Activated T-cell treated with anti-CD3 and anti-CD28 coated beads, Interleukin-2, amount 50 U/mL, for 1 hour (primary cell): ENCODE measurements at places on chromosomes 4 and X.

GRCh38 chr4:3098346-3098745, 23.9 kb downstream of the HTT start:
- DNase-seq: no peak

DNA sequence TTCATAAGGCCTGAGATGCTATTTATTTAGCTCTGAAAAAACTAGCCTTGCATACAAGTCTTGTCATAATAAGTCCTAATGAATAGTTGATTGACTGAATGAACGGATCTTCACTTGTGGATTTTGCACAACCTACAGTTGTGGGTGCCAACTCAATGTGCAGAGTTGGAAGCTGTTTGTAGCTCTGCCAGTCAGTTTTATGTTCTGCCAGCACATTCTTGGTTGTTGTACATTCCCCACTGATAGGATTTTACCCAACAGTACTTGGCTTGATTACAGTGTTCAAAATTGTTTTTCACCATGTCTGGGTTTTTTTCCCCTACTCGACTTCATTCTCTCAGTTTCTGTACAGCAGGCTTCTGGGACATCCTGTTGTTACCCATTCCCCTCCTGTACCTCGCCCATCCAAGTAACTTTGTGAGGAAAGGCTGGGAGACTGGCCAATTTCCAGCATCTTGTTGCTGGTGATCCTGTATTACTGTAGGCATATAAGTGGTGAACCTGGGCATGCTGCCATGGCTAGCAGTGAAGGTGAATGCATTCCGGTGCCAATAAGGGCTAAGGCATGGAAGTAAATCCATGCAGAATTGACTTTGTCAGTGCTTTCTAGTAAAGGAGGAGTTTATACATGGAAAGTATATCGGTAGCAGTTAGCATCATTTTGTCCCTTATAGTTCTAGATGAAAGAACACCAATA, 22.8 kb downstream of the IL1RAPL1 start:
- no peak for DNase-seq

GRCh38 chrX:130330706-130331105, 9.0 kb upstream of the SLC25A14 start:
- peak; percentile 33 for DNase-seq

GRCh38 chr4:118833192-118833820, 2.6 kb downstream of the SEC24D start:
- DNase-seq: no peak

DNA sequence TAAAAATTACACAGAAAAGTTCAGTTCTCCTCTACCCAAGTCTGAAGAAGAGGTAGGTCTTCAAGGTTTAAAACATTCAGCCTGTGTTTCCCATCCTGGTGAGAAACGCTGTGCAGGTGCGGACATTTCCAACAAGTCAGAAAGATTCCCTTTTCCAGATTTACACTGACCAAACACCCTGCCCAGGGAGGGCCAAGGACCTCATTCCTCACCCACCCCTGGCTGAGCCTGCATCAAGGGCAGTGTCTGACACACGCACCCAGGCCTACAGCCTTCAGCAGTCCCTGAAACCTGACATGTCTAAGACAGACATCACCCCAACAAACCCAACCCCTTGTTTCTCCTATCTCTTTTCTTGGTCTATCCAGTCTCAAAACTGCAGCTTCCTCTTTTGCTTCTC, 105.9 kb downstream of the APBB2 start:
- DNase-seq: no peak

- DNase-seq: no peak
Measured at GRCh38 chr4:89316931-89317366, 9.3 kb upstream of the GPRIN3 start.

GRCh38 chr4:16159286-16159685, 67.0 kb downstream of the TAPT1 start:
- no peak for DNase-seq

GRCh38 chr4:41550308-41550707, 12.4 kb downstream of the LIMCH1 start:
- no peak for DNase-seq

DNA sequence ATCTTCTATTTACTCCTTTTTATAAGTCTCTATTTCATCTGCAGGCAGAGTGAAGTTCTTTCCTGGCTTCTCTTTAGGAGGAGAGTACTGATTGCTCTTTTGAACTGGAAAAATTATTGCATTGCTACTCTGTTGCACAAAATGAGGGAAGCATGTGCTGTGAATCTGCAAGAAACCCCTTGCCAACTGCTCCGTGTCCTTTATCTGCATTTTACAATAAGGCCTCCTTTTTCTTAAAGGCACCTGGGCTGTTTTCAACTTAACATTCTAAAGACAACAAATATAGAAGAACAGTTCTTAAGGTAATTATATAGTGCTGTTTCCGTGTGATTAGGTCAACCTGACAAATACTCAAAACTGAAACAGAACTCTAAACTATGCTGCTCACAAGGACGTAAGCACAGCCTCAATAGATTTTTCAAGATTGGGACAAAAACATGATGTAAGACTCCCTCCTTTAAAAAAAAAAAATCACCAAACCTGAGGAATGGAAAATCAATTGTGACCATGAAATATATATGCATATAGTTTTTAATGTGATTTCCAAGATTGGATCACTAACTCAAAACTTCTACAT, 716.6 kb upstream of the INTU start:
- no peak for DNase-seq

DNA sequence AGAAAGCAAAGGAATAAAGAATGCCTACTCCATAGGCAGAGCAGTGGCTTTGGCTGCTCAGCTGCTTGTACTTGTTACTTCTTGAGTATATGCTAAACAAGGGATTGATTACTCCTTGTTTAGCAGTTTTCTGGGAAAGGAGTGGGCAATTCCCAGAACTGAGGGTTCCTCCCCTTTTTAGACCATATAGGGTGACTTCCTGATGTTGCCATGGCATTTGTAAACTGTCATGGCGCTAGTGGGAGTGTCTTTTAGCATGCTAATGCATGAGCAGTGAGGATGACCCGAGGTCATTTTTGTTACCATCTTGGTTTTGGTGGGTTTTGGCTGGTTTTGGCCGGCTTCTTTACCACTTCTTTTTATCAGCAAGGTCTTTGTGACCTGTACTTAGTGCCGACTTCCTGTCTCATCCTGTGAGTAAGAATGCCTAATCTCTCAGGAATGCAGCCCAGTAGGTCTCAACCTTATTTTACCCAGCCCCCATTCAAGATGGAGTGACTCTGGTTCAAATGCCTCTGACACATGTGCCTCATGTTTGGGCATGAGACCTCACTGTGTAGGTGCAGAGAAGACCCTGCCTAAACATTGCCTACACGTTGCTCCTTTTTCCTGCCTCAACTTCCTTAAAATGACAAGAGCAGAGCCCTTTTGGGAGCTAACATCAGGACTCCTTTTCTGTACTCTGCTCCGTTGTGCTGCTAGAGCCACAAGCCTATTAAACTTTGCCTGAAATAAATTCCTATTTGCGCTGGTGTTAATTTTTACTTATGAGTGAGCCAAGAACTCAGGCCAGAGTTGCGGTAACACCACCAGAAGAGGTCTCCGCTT, 21.0 kb upstream of the UBA6 start:
- no peak for DNase-seq
